Stimulated activated CD8-positive, alpha-beta memory T cell treated with anti-CD3 and anti-CD28 coated beads, Interleukin-4, amount 100 ng/mL, for 24 hours (primary cell): ENCODE measurements at places on chromosomes 3 and 15.

GRCh38 chr3:190443257-190443656 lies 6.4 kb downstream of the TMEM207 start:
- no peak for DNase-seq

DNA sequence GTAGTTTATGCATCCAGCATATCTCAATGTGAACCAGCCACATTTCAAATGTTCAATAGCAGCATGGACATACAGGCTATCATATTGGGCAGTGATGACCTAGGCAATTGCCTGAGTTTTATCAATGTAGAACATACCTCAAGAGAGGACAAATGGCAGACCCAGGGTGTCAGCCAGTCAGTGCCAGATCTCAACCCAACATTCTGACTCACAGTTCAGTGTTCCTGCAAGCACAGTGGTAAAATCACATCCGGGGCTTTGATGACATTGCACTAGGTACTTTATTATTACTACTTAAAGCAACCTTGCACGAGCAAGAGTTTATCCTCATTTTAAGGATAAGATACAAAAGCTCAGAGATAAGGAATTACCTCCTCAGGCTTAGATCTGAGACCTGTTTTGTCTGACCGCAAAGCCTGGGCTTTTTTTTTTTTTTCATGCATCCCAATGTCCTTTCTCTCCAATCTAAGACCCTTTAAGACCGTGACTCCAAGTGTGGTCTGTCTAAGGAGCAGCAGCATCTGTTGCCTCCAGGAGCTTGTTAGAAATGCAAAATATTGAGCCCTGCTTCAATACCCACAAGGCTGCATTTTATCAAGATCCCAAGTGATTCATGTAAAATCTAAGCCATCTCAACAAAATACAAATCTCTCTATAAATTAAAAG lies 60.1 kb downstream of the SLC12A1 start:
- DNase-seq = no peak

DNA sequence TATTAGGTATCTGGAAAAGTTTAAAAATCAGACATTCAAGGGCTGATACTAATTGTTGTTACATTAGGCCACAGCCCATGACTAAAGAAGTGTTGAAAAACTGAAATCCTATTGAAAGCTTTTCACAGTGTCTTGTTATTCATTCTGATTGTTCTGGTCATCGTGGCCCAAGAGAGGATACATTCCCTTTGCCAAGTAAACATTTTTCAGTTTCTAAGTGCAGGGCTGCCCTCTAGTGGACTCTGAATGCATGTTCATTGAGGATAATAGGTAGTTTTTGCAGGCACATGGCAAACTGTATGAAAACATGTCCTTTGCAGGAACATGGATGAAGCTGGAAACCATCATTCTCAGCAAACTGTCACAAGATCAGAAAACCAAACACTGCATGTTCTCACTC lies 181.1 kb downstream of the MYRIP start:
- no peak for DNase-seq

DNA sequence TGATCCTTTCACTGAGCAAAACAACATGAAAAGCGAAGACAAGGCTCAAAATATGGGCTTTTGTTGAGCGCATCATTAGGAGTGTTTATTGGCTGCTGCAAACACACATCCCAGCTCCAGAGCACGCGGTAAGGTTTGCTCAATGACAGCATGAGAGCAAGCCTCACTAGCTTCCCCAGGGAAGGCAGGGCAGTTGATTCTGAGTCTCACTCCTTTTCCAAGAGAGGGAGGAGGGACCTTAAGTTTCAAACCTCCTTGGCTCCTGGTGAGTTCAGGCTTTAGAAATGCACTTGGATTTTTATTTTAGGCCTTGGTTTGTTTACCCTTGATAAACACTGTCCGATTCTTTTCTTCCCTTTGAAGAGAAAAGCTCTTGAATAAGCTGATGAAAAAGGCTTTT lies 69.1 kb upstream of the CACNA2D3 start:
- DNase-seq = no peak

DNA sequence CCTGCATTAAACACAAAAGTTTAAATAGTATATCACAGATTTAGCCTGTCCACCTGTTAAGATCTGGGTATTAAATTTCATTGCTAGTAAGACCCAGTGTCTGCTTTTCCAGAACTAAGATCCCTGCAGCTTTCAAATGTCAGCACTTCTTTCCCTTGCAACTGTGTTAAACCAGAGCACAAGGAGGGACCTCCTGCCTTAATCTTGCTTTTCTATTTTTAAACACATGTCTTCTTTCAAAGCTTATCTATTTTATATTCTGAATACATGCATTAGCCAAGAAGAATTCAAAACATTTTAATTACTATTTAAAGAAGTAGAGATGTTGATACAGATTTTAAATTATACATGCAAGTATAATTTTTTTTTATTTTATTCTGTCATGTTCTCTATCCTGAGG lies 315.1 kb downstream of the ARPP21 start:
- DNase-seq = no peak

DNA sequence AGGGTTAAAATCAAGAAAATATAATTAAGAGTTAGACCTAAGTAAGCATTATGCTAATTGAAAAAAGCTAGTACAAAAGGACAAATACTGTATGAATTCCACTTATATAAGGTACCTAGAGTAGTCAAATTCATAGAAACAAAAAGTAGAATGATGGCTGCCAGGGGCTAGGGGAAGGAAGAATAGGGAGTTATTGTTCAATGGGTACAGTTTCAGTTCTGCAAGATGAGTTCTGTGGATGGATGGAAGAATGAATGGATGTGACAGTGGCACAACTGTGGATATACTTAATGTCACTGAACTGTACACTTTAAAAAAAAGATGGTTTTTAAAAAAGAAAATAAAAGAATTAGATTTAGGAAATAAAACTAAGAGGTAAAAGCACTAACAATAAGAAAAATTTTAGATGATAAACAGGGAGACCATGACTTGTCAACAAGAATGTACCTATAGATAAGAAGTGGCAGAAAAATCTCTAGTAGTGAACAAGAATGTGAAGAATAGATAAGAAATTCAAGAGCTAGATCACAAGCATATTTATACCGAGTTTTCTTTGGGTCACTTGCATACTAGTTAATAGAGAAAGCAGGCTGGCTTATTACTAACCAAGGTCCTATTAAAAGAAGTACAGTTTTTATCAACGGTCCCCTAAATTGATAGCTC lies 5.5 kb downstream of the IFT80 start:
- DNase-seq = no peak

- no peak for DNase-seq
Measured at GRCh38 chr3:116971531-116971930, 262.0 kb downstream of the TUSC7 start.

DNA sequence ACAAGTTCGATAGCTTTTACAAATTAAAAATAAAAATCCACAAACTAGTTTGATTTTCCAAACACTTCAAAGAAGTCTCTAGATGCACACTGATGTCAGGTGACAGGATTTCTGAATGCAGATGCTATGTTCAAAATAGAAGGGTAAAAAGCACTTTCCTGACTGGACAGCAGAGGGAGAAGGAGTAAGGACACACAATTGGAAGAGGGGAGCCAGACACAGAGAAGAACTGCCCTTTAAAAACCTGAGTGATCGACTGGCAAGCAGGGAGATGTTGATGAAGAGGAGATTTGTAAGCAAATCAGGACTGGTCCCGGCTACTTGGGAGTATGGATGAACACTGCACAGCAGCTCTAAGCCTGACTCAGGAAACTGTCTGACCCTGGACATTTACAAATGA lies 612.8 kb downstream of the MAGI1 start:
- DNase-seq = no peak
